SJSA1 (cell line): ENCODE measurements at places on chromosomes 2 and 18. TPM values are rescaled to one million over a fixed set of nuclear protein-coding genes. Genes with fewer than 3 reads are reported as not detected.

The RFTN2 gene
- total RNA-seq = 0.16 and 0.21 TPM in 2 replicates

The HOXD10 gene
- total RNA-seq = not detected in 2 replicates

The NEURL3 gene
- not detected in 2 replicates for total RNA-seq

DNA sequence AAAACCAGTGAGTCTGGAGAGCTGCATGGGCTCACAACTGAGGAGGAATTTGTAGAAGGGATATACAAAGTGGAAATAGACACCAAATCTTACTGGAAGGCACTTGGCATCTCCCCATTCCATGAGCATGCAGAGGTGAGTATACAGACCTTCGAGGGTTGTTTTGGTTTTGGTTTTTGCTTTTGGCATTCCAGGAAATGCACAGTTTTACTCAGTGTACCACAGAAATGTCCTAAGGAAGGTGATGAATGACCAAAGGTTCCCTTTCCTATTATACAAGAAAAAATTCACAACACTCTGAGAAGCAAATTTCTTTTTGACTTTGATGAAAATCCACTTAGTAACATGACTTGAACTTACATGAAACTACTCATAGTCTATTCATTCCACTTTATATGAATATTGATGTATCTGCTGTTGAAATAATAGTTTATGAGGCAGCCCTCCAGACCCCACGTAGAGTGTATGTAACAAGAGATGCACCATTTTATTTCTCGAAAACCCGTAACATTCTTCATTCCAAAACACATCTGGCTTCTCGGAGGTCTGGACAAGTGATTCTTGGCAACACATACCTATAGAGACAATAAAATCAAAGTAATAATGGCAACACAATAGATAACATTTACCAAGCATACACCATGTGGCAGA lies 3.6 kb downstream of the TTR start:
- no peaks in the 10 kb centered on the region for H3K27me3 ChIP-seq
- no peaks in the 10 kb centered on the region for H3K36me3 ChIP-seq
- no peaks in the 10 kb centered on the region for H3K4me1 ChIP-seq
- DNase-seq = no peak

DNA sequence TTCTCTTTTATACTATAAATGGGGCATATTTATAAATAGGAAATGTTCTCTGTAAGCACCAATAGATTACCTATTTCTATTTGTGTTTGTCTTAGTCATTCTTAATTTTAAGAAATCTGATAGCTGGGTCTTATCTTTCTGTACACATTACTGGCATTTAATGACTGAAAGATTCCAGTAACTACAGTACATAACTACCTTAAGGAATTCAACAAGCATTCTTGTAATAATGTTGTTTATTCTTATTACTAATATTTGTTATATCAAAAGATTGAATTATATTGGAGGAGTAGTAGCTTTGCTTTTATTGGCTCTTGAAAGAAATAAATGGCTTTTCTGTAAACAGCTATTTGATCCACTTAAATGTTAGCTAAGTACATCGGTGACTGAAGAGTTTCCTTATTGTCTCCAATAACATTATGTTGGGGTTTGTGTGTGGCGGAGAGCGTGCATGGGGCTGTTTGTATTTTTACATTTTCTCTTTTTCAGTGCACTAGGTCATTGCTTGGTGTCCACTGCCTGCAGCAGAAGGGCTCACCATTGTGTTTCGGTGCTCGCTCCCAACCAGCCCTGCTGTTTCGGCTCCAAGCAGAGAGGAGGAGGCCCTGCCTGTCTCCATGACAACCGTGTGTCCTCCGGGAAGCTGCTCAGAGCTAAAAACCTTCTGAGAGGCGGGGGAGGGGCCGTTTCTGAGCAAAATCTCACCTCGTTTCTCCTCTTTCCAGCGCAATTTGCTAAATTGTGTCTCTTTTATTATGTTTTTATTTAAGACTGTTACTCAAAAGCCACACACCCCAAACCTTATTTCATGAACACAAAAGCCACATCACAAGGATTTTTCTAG lies 112.5 kb upstream of the SLC38A11 start:
- peak overlapping the region; percentile 8 for H3K4me3 ChIP-seq
- H3K27ac ChIP-seq = peak overlapping the region; percentile 89
- peak; percentile 90 for DNase-seq
- peaks cover 25% of the 10 kb centered on the region for H3K4me1 ChIP-seq
- no peaks in the 10 kb centered on the region for H3K36me3 ChIP-seq
- no peaks in the 10 kb centered on the region for H3K27me3 ChIP-seq

GRCh38 chr2:85152895-85153294 lies 19.7 kb downstream of the TCF7L1 start:
- H3K4me3 ChIP-seq = no peak overlapping the region
- no peak for DNase-seq
- H3K4me1 ChIP-seq = no peaks in the 10 kb centered on the region

- peaks cover 18% of the 10 kb centered on the region for H3K36me3 ChIP-seq
- DNase-seq = no peak
- no peaks in the 10 kb centered on the region for H3K27me3 ChIP-seq
Measured at GRCh38 chr2:168152902-168153530, 94.4 kb downstream of the STK39 start.

DNA sequence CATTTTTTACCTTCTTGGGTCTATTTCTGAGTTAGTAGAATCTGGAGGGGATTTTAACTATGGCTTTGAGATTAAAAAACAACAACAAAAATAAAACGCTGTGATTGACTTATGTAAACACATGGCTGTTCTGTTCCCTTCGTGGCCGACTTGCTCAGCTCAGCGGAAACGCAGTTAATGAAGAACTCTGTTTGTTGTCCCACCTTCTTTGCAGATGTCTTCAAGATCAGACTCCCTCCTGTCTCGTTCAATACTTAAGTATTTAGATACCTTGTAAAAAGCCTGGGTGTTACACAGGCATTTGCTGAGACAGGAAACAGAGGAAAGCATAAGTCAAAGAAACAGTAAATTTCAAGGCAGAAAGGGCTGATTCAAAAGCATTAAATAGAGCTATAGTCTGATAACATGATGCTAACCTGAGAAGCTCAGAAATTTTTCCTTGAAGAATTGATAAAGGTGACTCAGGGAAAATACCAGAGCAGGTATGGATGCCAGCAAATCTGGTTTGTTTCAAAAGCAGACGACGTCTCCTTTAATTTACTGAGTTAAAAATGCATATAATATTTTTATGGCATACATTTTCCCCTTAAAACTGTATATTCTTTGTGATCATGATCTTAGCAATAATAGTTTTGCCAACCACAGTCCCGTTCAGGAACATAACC lies 21.7 kb upstream of the POLI start:
- H3K4me3 ChIP-seq = no peak overlapping the region
- no peak for DNase-seq
- H3K36me3 ChIP-seq = no peaks in the 10 kb centered on the region
- H3K4me1 ChIP-seq = peaks cover 6% of the 10 kb centered on the region; the same call in 1 of the 2 replicates
- H3K27ac ChIP-seq = no peak overlapping the region

DNA sequence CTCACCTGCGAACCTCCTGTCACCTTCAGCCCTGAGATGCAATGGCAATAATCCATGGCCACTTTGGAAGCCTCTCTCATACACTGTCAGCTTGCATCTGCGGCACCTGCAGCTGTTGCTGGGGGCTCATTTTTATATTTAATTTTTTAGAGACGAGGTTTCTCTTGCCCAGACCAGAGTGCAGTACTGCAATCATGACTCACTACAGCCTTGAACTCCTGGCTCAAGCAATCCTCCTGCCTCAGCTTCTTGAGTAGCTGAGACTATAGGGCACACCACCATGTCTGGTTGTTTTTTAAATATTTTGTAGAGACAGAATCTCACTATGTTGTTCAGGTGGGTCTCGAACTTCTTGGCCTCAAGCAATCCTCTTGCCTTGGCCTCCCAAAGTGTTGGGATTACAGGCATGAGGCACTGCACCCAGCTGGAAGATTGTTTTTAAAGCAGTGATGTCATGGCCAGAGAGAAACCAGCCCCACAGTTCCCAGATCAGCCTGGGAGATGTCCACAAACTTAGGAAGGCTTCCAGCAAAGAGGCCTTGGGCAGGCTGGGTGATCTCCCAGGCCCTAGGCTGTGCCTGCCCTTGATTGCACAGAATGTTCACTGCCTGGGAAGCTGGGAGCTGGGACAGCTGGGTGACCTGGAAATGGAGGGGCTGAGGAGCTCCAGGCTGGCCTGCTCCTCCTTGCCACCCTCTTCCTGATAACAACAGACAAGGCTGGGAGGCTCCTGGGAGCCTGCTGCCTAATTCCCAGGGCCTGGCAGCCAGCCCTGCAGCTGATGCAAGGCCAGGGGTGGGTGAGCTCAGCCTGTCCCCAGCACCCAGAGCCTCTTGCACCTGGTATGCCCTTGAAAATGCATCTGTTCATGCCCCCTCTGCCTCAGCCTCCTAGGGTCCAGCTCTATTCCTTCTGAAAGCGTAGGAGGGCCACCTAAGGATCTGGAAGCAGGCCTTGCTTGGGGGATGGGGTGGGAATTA lies 27.1 kb downstream of the SH2D6 start:
- no peaks in the 10 kb centered on the region for H3K27me3 ChIP-seq
- no peak overlapping the region for H3K27ac ChIP-seq
- no peaks in the 10 kb centered on the region for H3K36me3 ChIP-seq
- no peak for DNase-seq

DNA sequence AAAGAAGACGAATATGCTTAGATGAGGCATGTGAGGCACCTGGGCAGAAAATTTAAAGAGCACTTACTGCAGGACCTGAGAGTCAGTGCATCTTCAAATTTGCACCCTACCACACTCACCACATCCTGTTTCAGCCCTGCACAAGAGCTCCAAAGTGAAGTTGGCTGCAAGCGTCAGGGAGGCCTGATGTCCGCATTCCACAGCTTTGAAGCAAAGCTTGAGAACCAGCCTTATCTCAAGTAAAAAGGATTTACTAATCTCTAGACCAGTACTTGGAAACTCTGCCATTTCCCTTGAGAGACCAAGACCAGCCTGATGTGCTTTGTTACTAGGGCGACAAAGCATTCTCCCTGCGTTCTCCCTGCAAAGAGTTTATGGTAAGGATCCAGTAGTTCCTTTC lies 3.4 kb upstream of the ASNSD1 start:
- no peaks in the 10 kb centered on the region for H3K36me3 ChIP-seq
- peaks cover 20% of the 10 kb centered on the region for H3K4me1 ChIP-seq
- H3K4me3 ChIP-seq = no peak overlapping the region
- H3K27me3 ChIP-seq = no peaks in the 10 kb centered on the region

- no peaks in the 10 kb centered on the region for H3K27me3 ChIP-seq
- DNase-seq = no peak
- no peaks in the 10 kb centered on the region for H3K36me3 ChIP-seq
- no peak overlapping the region for H3K27ac ChIP-seq
Measured at GRCh38 chr2:83725735-83726134, 733.3 kb downstream of the SUCLG1 start.

DNA sequence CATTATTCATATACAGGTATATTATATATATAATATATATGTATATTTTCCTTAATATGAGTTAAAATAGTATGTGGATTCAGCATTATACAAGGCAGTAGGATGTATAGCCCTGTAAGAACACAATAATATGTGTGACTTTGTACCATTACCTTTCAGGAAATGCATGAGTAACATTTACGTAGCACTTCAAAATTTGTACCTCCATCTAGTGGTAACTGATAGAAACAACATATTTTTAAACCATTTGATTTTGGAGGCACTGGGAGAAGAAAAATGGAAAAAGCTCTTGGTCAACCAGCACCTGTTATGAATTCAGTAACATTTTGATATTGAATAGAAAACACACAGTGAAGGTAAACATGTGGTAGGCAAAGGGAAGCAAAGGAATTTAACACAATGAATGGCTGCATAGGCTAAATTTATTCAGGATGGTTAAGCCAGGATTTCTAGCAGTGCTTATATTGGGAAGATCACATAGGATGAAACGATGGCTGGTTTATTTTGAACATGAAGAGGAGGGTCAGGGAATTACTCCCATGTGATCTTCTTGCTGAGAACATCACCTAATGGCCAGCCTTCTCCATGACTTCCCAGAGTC lies 565.5 kb downstream of the CCDC85A start:
- H3K36me3 ChIP-seq = no peaks in the 10 kb centered on the region
- no peak overlapping the region for H3K4me3 ChIP-seq
- no peak overlapping the region for H3K27ac ChIP-seq
- H3K4me1 ChIP-seq = no peaks in the 10 kb centered on the region
- no peak for DNase-seq

- no peaks in the 10 kb centered on the region for H3K27me3 ChIP-seq
- no peaks in the 10 kb centered on the region for H3K4me1 ChIP-seq
- H3K27ac ChIP-seq = no peak overlapping the region
- no peak for DNase-seq
Measured at GRCh38 chr18:51398104-51398503, 200.6 kb upstream of the MEX3C start.

- peak; percentile 48 for DNase-seq
- peak overlapping the region; percentile 77 for H3K4me3 ChIP-seq
- H3K27ac ChIP-seq = peak overlapping the region; percentile 99
- H3K27me3 ChIP-seq = no peaks in the 10 kb centered on the region
- peaks cover 34% of the 10 kb centered on the region for H3K36me3 ChIP-seq
- H3K4me1 ChIP-seq = peaks cover 37% of the 10 kb centered on the region
Measured at GRCh38 chr2:207530160-207531031, 634 bp downstream of the CREB1 start.

DNA sequence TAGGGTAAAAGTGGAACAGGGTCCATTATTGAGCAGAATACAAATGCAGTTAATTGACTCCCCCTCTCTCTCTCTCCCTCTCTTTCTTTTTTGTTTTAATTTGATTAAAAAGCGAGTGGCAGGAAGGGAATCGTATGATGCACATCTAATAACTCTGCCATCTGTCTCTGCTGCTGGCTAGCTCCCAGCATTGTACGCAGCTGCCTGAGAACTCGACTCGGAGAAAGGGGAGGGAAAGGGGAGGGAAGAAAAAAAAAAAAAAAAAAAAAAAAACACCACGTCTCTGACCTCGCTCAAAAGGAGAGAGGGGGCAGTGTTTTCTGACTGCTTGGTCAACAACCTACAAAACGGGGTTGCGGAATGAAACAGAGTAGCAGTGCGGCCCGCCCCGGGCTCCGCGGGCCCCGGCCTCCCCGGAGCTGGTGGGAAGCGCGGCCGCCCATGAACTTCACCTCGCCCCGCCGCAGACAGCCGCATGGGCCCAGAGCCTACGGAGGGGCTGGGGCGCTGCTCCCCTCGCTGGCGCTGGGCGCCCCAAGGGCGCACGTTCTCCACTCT lies 265.7 kb downstream of the TCF4 start:
- DNase-seq = peak; percentile 85
- peak overlapping the region; percentile 41 for H3K4me3 ChIP-seq
- peaks cover 32% of the 10 kb centered on the region for H3K4me1 ChIP-seq
- H3K27ac ChIP-seq = peak overlapping the region; percentile 25
- no peaks in the 10 kb centered on the region for H3K36me3 ChIP-seq
- no peaks in the 10 kb centered on the region for H3K27me3 ChIP-seq

DNA sequence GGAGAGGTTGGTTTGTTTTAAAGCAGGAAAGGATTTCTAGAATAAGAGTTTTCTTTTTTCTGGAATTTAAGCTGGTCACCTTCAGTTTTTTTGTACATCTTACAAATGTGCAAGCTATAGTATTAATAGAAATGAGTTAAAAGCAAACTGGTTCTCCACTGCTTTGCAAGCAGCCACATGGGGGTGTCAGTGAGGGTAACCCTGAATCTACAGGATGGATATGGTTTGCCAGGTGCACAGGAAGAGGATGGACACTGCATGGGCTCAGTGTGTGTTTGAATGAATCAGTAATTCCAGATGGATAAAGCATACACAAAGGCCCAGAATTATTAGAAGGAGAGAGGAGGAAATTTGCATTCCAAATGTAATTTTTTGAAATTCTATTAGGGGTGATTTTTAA lies 89.0 kb downstream of the MAPRE2 start:
- no peaks in the 10 kb centered on the region for H3K27me3 ChIP-seq
- no peaks in the 10 kb centered on the region for H3K4me1 ChIP-seq
- DNase-seq = no peak
- H3K36me3 ChIP-seq = peaks cover 10% of the 10 kb centered on the region

GRCh38 chr2:96245609-96246390 lies 20.0 kb downstream of the TMEM127 start:
- H3K4me1 ChIP-seq = peaks cover 17% of the 10 kb centered on the region
- no peak for DNase-seq
- peaks cover 2% of the 10 kb centered on the region; the same call in 1 of the 2 replicates for H3K36me3 ChIP-seq
- no peak overlapping the region for H3K27ac ChIP-seq
- no peaks in the 10 kb centered on the region for H3K27me3 ChIP-seq
